ENCODE measurements at places on chromosomes 16 and 17.

DNA sequence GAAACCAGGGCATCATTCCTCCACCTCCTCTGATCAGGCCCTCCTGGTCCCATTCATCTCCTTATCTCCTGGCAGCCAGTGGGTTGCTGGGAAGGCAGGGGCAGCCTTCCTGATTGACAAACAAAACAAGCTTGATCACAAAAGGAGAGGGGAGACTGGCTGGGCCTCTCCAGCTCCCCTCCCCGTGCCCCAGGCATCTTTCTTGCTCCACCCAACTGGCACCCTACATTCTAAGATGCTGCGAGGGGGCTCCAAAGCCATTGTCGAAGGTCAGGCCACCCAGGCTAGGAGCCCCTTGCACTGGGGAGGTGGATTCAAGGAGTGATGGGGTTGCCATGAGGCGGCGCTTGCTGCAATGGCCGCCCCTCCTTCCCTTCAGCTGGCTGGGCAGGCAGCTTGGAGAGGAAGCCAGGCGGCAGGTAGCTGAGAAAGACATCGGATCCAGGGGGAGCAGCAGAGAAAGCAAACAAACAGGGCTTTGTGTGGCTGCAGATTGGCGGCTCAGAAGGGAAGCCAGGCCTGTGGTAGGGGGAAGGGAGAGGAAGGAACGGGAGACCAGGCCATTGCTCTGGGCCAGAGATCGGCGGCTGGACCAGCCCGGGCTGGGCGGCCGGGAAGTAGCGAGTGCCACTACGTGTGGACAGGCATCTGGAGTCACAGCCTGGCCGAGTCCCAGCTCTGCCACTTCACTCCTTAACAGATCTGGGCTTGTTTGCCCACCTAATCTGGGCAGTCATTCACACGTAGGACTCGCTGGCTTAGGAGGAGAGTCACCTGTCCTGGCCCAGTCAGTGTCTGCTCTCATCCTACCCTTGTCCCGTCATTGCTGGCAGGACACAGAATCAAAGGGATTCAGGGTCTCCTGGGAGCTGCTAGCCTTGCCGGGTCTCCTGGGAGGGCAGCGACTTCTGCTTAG is 12.3 kb downstream of the RAI1 start:
- DNase-seq: no peak

DNA sequence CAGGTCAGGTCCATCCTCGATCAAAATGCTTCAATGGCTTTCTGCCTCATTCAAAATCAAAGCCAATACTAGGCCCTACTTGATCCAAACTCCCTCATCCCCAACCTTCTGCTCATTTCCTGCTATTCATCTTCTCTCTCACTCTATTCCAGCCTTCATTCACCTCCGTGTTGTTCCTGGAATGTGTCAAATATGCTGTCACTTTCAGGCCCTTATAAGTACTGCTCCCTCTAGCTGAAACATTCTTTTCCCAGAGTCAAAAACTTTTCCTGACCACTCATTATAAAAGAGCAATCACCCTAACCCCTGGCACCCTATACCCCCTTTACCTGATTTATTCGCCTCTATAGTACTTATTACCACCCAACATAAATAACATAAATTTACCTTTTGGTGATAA is 303.7 kb upstream of the PMFBP1 start:
- no peak for DNase-seq

GRCh38 chr17:63035695-63036094 is 69.7 kb downstream of the TANC2 start:
- no peak for DNase-seq

GRCh38 chr17:43389046-43389947 is 9.5 kb upstream of the ARL4D start:
- peak; percentile 87 for DNase-seq

DNA sequence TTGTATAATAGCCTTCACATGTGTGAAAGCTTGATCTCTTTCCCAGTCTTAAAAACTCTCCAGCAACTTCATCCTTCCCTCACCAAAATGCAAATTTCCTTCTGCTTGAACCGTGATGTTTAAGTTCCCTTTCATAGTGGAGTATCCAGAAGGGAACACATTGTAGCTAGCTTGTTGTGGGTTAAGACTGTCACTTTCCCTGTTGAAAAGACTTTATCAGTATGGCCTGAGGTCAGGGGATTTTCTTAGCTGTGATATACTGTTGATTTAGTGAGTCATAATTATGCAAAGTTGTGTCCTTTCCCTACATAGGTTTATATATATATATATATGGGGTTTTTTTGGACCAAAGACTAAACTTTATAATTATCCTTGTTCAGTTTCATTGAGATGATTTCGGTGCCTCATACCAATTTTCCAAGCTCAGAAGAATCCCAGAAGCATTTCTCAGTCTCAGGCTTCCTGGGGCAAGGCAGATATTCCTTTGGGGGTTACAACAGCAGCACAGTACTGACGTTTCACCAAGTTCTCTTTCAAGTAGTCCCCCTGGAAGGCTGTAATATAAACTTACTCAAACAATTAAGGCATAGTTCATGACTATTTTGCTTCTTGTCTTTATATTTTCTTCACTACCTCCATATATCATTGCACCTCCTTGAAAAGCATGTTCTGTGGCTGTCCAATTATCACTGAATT is 35.7 kb downstream of the ESRP2 start:
- no peak for DNase-seq

- no peak for DNase-seq
Measured at GRCh38 chr17:69239611-69240600, 11.3 kb upstream of the ABCA10 start.

- DNase-seq: no peak
Measured at GRCh38 chr16:85090873-85091521, 21.3 kb downstream of the CIBAR2 start.

GRCh38 chr17:16048811-16049449 is 49.3 kb downstream of the TTC19 start:
- no peak for DNase-seq

DNA sequence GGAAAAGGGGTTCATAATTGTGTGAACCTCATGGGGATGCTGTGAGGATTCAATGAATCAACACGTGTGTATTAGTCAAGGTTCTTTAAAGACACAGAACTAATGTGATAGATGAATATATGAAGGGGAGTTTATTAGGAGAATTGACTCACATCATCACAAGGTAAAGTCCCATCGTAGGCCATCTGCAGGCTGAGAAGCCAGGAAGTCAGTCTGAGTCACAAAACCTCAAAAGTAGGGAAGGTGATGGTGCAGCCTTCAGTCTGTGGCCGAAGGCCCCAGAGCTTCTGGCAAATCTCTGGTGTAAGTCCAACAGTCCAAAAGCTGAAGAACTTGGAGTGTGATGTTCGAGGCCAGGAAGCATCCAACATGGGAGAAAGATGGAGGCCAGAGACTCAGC is 413.4 kb downstream of the CDH13 start:
- no peak for DNase-seq

GRCh38 chr17:80877729-80878303 is 113.8 kb upstream of the CHMP6 start:
- DNase-seq: no peak

DNA sequence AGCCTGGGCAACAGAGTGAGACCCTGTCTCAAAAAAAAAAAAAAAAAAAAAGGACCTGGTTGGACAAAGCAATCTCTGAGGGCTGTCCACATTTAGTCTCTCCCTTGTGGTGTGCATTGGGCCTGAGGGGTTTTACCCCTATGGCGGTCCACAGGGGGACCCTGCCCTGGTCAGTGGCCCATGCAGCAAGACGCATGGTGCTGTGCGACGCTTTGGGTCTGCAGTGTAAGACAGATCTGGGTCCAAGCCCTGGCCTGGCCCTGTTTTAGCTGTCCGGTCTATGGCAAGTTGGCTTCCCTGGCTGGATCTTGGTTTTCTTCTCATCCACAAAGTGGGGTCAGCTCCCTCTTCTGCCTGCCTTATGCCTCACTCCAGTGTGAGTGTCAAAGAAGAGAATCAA is 123.2 kb upstream of the NLRP1 start:
- no peak for DNase-seq

GRCh38 chr16:287298-287811 is 4.4 kb downstream of the PDIA2 start:
- DNase-seq: no peak

- peak; percentile 91 for DNase-seq
Measured at GRCh38 chr17:68205251-68205807, 42.5 kb upstream of the AMZ2 start.

DNA sequence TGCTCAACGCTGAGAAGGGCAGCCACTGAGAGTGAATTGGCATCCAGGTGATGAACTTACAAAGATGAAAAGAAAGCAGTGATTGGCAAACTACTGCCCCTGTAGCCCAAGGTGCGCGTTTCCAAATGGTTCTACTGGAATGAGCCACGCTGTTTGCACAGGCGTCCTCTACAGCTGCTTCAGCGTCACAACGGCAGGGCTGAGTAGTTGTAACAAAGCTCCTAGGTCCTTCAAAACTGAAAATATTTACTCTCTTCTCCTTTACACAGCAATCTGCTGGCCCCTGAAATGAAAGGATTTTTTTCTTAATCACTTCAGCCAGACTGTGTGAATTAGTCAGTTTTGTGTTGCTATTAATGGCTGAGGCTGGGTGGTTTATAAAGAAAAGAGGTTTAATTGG is 107.2 kb upstream of the FOXF1 start:
- no peak for DNase-seq

DNA sequence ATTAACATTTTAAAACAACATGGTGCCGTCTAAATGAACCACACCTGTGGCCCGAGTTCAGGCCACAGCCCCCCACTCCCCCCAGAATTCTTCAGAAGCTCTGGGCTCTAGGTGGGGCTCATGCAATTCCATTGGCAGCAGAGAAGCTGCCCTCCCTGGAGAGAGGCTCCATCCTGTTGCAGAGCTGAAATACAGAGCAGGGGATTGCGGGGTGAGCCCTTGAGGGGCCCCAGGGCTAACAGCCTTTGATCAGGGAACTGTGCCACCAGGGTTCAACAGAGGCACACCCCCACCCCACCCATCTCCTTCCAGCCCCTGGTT is 69.3 kb downstream of the ABR start:
- no peak for DNase-seq

DNA sequence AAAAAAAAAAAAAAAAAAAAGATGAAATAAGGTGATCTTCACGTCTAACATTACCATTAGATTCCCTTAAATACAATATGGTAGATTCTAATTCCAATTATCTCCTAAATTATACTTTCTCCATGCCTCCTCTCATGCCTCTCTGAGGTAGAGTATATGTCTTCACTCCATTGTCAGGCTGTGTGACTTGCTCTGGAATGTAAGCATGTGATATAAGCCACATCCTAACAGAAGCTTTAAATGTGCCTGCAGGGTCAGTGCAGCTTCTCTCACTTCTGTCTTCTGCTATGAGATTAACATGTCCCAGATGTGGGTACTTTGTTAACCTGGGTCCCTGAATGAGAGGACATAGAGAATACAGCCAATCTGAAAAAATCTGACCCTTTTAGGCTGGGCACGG is 32.6 kb downstream of the MED13 start:
- DNase-seq: no peak

GRCh38 chr16:11681556-11681955 is 13.3 kb downstream of the SNN start:
- peak; percentile 59 for DNase-seq

- DNase-seq: no peak
Measured at GRCh38 chr16:30837904-30838303, 50.9 kb upstream of the ZNF629 start.

DNA sequence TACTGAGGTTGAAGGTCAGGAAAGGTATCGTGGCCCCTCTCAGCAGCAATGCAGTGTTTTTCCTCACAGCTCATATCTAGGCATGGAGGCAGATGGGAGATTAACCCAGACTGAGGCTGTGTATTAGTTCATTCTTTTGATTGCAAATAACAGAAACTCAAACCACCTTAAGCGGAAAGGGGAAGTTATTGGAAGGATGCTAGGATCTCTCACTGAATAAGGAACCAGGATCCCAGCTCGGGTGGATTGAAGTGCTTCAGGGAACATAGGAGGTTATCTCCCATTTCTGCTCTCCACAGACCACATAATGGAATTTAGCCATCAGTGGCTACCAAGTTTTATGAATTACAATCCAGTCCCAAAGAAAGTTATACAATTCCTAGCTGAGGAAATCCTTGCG is 8.2 kb downstream of the ZNF689 start:
- DNase-seq: no peak

DNA sequence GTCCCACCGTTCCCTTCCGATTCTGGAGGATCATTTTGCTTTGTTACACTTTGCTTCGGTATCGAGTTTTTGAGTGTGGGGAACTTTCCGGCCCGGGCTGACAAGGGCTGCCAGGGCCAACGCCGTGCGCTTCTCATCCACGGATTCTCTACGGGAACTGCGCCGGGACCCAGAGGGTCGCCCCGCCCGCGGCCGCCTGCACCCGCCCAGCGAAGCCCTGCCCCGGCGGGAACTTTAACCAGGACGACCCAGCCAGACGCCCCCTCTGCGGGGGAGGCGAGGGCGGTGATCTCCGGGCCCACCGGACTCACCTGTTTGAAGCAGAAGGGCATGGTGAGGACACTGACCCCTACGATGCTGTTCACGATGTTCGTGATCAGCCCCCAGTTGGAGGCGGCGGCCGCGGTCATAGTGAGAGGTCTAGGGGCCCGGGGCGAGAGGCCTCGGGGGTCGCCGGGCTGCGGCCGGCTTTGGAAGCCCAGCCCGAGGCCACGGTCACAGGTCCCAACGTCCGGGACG is 536 bp downstream of the SLC38A10 start:
- DNase-seq: no peak

DNA sequence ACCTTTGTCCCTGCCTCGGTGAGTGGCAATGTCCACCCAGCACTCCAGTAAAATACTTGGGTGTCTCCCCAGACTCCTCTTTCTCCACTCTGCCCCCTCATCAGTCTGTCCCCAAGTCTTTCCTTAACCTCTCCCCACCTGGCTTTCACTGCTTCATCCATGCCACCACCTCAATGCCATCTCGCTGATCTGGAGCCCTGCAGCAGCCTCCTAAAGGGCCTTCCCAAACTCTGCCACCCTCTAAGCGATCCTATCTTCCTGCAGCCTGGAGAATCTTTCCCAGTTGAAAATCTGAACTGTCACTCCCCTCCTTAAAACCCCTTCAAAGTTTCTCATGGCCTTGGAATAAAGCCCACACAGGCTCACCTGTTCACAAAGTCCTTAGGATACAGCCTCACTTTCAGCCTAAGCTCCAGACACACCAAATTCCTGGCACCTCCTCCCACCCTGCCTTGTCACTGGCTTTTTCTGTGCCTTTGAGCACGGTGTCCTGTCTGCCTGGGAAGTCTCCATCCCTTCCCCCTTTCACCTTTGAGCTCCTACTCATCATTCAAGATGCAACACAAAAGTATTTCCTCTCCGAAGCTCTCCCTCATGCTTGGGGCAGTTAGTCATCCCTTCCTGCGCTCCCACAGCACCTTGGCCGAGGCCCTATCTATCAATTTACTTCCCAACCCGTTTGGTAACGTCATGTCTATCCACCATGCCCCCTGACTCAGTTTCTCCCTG is 2.8 kb downstream of the WNK4 start:
- DNase-seq: no peak

Measured in CD4-positive, alpha-beta T cell treated with Interleukin-4 for 1 hour (primary cell).